CD4-positive, alpha-beta T cell treated with Interleukin-17A for 4 hours (primary cell): ENCODE measurements at places on chromosomes 1 and 21.

DNA sequence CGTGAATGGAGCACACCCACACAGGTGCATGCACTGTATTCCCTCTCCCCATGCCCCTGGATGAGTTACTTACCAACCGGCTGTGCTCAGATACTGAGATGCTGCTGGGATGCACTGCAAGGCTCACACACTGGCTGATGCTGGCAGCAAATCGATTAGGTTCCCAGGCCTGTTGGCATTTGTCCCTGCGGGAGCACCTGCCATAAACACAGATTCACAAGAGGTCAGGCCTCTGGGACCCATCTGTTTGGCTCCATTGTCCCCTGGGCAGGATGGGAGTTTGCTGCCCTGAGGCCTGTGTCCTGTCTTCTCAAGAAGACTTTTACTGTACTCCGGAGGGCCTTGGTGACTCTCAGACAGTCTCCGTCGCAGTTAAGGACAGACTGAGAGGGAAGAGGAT, 145.4 kb downstream of the PLXNA2 start:
- DNase-seq, result no peak

GRCh38 chr1:117570988-117571409, 34.8 kb upstream of the TENT5C start:
- no peak for DNase-seq

GRCh38 chr21:14321042-14321441, 61.9 kb downstream of the HSPA13 start:
- no peak for DNase-seq

DNA sequence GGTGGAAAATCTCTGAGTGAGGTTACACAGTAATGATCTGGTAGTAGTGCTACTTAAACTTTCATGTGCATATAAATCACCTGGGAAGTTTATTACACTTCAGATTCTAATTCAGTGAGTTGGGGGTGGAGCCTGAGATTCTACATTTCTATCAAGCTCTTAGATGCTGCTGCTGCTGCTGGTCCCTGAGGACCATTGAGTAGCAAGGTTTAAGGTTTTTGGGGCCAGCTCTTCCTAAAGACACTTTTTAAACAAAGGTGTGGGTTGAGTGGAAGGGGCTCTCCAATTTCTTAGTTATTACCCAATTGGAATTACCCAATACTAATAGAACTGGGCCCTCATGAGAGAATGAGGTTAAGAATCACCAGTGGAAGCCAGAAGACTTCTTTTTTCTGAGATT, 29.5 kb downstream of the KCNA3 start:
- DNase-seq, result no peak

DNA sequence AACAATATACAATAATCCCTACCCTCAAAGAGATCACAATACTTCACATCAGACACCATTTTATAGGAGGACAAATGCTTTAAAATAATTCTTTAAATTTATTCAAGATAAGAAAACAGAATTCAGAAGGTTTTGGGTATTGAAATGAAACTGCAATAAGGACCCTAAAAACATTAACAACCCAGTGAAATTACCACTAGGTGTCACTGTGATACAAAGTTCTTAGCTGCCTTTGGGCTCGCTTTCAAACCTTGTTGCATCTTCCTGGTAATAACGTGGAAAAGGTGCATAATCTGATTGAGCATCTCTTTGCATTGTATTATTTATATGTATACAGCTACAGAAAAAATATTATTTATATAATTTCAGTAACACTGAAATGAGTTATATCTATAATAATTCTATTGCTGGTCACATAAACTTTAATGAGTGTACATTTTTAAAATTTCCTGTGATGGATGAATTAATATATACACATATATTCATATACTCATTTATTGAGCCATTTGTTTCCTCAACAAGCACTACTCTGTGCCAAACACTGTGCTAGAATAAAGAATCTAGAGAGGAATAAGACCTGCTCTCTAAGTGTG, 185.2 kb downstream of the FAF1 start:
- peak; percentile 14 for DNase-seq

- DNase-seq, result peak; percentile 38
These were observed 96.4 kb downstream of the RUNX1 start for GRCh38 chr21:34952701-34953100.

GRCh38 chr1:147822292-147822691, 61.9 kb upstream of the GJA5 start:
- no peak for DNase-seq
